Left kidney (tissue), 8 donors: ENCODE measurements at places on chromosomes 6 and 20. TPM values are rescaled to one million over a fixed set of nuclear protein-coding genes. Genes with fewer than 3 reads are reported as not detected.

Gene NAA20
- 97.1 TPM for polyA plus RNA-seq

GRCh38 chr6:52588710-52589091, 11.8 kb upstream of the TRAM2 start:
- no peak for DNase-seq

- DNase-seq, result no peak
These were observed 122.3 kb downstream of the THBS2 start for GRCh38 chr6:169131390-169131789.

DNA sequence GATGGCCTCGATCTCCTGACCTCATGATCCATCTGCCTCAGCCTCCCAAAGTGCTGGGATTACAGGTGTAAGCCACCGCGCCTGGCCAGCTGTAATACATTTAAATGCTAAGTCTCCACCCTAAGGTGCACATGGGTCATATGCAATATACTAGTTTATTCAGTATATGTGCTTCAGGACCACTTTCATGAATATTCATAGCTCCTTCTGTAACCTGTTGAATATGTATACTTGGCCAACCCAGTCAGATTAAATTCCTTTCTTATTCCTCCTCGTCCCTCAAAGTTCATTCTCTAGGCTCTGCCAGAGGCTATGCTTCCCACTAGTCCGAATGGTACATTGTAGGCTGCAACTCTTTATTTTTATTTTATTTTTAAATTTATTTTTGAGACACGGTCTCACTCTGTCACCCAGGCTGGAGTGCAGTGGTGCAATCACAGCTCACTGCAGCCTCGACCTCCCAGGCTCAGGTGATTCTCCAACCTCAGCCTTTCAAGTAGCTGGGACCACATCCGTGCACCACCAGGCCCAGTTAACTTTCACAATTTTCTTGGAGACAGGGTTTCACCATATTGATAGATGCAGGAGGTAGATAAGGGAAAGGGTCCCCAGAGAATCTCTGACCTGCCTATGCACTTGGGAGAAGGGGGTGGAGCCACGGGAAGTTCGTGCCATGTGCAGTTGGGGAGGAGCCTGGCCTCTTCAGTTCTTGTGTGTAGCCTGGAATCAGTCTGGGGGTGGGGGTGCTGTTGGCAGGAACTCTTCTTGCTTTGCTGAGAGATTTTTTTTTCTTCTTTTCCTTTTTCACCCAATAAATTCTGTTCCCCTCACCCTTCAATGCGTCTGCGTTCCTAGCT, 41.3 kb upstream of the DDR1 start:
- no peak for DNase-seq

GRCh38 chr6:113634352-113635163, 222.6 kb upstream of the MARCKS start:
- DNase-seq, result no peak

DNA sequence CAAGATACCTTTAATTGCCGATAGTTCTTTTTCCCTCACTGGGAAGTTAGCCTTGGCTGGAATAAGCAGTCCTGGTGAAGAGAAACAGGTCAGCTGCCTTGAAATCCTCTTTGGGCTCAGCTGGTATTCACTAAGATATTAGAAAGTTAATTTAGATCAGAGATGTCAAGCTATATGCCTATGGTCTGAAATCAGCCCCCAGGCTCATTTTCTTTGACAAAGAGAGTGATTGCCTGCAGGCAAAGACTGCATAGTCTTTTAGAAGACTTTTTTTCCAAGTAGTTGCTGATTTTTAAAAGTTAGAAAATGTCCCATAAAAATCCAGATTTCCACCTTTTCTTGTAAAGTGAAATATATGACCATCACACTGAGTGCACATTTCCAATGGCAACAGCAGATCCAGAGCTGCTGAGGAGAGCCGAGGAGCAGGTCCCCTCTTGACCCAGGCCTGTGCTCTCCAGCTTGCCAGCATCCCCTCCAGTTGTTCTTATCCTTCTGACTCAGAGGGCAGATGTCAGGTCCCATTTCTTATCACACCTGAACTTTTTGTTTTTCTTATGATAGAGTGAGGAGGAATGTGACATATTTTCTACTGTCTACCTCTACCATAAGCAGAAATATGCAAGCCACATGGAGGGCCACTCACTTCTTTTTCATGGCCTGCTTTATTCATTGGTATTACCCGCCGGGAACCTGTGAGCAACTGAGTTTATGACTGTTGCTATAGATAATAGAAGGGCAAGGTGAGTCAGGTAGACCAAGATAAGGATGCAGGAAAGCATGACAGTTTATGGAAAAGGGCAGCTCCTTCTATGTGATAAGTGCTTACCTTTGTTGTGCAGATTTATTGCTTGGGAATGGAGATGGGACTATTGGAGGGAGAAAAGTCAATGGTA, 17.6 kb upstream of the L3MBTL3 start:
- no peak for DNase-seq

- DNase-seq, result no peak
These were observed 191.6 kb upstream of the SNX9 start for GRCh38 chr6:157631412-157631811.

Gene ARFGEF2
- polyA plus RNA-seq, result 33.3 TPM

DNA sequence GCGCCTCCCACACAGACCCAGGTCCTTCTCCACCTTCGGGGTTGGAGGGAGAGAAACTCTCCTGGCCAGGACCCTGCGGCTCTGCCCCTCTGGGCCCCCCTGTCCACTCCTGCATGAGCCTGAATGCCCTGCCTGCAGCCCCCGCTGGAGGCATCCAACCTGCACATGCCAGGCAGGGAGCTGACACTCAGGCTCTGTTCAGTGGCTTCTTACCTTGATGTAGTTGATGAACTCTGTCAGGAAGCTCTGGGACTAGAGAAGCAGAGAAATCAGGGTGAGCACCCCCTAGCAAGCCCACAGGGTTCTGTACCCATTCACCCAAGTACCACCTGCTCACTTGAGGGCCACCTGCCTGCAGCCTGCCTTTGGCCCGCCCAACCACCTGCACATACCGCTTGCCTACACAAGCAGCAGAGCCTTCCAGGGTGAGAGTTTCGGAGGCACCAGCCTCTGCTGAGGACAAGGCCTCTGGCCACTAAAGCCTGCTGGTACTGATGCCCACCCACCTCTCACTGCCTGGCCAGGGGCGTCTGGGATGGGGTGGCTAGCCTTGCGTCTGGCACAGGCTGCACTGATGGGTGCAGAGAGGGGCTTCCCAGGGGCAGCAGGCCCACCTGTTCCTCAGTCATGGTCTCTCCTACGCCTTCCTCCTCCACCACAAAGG, 9.7 kb downstream of the DDRGK1 start:
- no peak for DNase-seq

Gene B3GALT4
- 4.0 TPM for polyA plus RNA-seq

GRCh38 chr20:44460795-44461141, 14.9 kb upstream of the TTPAL start:
- DNase-seq, result peak; percentile 19
